ENCODE measurements at places on chromosomes 2 and 18. TPM values are rescaled to one million over a fixed set of nuclear protein-coding genes. Genes with fewer than 3 reads are reported as not detected.

DNA sequence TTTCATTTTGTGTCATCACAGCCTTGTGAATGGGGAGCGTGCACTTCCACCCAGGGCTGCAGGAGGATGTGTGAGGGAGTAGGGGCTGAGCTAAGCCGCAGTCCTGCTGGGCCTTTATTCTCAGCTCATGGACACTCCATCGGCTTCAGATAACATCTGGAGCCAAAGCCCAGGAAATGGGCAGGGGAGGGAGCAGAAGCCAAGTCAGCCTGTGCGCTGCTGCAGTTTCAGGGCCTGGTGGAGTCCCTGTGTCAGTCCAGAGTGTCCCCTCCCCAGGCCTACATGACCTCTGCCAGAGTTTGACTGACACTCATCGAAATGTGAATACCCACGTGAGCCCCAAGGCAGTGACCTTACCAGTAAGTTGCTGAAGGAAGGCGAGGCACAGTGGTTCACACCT, 242.2 kb downstream of the LOXHD1 start:
- no peak overlapping the region for H3K27ac ChIP-seq
- peaks cover 31% of the 10 kb centered on the region for H3K4me1 ChIP-seq
- H3K36me3 ChIP-seq: no peaks in the 10 kb centered on the region

- H3K4me3 ChIP-seq: peak overlapping the region; percentile 23
- no peaks in the 10 kb centered on the region for H3K36me3 ChIP-seq
- no peak for DNase-seq
- H3K27me3 ChIP-seq: no peaks in the 10 kb centered on the region
- H3K27ac ChIP-seq: no peak overlapping the region
Observed at GRCh38 chr2:197786010-197786877, 1.1 kb upstream of the BOLL start.

- H3K36me3 ChIP-seq: no peaks in the 10 kb centered on the region
- H3K4me1 ChIP-seq: peaks cover 18% of the 10 kb centered on the region
- no peak overlapping the region for H3K27ac ChIP-seq
- no peaks in the 10 kb centered on the region for H3K27me3 ChIP-seq
- no peak for DNase-seq
Observed at GRCh38 chr2:44244135-44244871, 31.0 kb upstream of the SLC3A1 start.

- no peak for DNase-seq
- H3K27ac ChIP-seq: no peak overlapping the region
- no peaks in the 10 kb centered on the region for H3K4me1 ChIP-seq
- H3K4me3 ChIP-seq: no peak overlapping the region
Observed at GRCh38 chr2:181972431-181973170, 13.1 kb upstream of the PPP1R1C start.

DNA sequence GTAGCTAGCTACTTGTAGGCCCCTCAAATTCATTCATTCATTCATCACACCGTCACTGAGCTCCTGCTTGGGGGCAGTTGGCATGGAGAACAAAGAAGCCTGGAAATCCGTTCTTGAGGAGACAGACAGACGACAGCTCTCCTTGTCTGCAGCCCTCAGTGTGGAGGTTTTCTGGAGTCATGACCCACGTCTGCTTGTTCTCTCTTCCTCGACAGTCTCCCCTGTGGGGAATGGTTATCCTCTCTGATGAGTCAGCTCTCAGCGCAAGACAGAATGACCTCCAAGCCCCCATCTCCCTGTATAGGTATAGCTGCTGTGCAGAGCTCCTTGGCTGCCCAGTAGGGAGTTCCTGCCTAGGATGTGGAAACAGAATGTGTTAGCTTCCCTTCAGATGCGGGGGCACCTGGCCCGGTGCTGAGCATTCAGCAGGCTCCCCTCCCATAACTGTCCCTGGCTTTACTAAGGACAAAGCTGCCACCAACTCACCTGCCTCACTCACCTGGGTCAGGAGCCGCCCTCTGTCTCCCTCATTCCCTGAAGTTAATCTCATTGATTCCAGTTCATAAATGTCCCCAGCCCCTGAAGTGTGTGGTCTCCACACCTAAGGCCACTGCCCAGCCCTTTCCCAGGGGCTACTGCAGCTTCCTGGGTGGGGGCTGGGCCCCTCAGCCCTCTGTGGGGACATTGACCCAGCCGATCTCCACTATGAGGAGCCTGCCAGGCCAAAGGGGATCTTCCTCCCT, 124.7 kb downstream of the ACKR3 start:
- DNase-seq: no peak
- H3K36me3 ChIP-seq: no peaks in the 10 kb centered on the region
- H3K4me3 ChIP-seq: no peak overlapping the region
- no peak overlapping the region for H3K27ac ChIP-seq
- no peaks in the 10 kb centered on the region for H3K4me1 ChIP-seq

GRCh38 chr18:43735570-43735969, 458.3 kb upstream of the SYT4 start:
- no peaks in the 10 kb centered on the region for H3K36me3 ChIP-seq
- no peaks in the 10 kb centered on the region for H3K4me1 ChIP-seq
- no peak for DNase-seq

- H3K4me3 ChIP-seq: no peak overlapping the region
- H3K27me3 ChIP-seq: no peaks in the 10 kb centered on the region
- no peak for DNase-seq
- H3K4me1 ChIP-seq: no peaks in the 10 kb centered on the region
Observed at GRCh38 chr2:161039071-161039470, 121.2 kb upstream of the TANK start.

Gene HMSD
- total RNA-seq: not detected

Gene GPR55
- 2.7 TPM for total RNA-seq
